ENCODE measurements at places on chromosomes 12 and 14.
A peak's percentile ranks its signal among the peaks of the same experiment; 100 is the strongest.

- no peak for DNase-seq
Measured at GRCh38 chr14:85439696-85440328, 90.1 kb upstream of the FLRT2 start.

DNA sequence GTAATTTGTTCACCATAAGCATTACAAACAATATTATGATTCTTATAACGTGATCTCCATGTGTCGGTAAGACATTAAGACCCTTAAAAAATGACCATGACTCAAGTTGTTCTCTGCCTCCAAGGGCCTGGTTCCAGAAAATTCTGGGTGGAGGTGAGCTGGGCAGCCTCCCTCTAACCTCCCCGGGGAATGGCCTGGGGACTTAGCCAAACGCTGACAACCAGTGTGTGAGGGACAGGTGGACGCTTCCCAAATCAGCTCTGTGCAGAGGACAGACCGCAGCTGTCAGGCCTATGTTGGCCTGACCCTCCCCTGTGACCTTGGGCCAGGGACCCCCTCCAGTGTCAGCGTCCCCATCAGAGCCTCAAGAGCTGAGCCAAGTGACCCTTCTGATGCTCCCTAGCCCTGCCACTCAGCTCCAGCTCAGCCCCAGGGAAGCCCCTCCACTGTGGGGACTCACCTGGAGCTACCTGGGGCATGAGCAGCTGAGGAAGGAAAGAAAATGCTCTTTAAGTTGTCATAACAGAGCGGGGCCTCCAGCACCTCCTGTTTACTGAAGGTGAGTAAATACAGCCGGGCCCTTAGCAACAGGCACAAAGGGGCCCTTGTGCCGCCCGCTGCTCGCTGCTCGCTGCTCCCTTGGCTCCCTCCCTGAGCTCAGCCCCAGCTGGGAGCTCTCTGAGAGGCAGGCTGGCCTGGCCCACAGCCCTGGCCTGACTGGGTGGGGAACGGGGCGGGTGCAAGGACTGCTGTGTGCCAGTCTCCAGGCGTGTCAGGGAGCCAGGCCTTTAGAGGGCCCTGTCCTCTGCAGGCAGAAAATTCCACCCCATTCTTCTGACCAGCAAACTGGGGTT, 116.6 kb downstream of the CALM1 start:
- DNase-seq: no peak

DNA sequence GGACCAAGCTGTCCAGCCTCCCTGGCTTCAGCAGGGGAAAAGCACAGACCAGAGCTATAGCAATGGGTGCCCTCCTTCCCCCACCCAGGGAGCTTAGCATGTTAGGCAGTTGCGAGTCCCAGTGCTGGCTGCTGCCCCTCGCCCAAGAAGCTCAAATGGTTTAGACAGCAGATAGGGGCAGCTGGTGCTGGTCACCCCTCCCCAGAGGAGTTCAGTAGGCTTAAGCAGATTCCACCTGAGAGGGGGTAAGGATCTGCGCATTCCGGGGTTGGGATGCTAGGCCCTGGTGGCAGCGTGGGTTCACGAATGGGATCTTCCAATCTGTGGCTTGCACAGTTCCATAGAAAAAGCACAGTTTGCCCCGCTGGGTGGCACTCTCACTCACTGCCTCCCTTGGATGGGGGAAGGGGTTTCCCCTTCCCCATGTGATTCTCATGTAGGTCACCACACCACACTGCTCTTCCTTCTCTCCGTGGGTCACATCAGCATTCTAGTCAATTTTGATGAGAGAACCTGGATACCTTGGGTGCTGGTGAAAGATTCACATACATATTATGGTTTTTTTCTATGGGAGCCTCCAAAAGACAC, 665.6 kb downstream of the C12orf50 start:
- DNase-seq: no peak

DNA sequence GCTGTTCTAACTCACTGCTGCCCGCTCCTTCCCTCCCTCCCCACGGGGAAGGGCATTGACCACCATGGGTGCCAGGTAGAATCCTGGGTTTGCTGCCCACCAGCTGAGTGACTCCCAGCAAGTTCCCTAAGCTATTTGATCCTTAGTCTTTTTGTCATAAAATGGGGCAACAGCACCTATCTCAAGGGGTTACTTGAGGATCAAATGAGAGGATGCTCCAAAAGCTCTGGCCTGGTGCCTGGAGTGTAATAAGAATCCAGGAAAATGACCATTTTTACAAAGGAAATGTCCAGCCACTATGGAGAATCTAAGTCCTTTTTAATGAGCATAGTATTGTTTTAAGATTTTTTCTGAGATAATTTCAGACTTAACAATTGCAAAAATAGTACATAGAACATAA, 61.4 kb upstream of the CMKLR1 start:
- DNase-seq: no peak

DNA sequence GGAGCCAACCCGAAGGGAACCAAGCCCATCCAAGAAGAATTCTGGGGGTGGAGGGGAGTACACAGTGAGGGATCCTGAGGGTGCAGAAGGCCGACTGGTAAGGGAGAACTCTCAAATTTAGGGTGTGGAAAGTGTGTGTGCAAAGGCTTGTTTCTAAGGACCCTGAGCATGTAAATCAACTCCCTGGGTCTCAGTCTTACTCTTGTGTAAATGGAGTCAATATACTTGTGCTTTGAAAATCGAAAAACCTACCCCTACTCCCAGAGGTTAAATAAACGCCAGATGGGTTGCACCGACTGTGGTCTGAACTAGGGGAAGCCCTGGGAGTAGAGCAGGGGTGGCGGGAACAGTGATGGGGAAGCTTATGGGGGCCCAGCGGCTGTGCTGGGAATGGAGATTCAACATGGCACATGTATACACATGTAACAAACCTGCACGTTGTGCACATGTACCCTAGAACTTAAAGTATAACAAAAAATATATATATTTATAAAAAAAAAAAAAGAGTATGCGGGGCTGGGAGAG, 6.0 kb downstream of the B4GALNT1 start:
- DNase-seq: no peak

DNA sequence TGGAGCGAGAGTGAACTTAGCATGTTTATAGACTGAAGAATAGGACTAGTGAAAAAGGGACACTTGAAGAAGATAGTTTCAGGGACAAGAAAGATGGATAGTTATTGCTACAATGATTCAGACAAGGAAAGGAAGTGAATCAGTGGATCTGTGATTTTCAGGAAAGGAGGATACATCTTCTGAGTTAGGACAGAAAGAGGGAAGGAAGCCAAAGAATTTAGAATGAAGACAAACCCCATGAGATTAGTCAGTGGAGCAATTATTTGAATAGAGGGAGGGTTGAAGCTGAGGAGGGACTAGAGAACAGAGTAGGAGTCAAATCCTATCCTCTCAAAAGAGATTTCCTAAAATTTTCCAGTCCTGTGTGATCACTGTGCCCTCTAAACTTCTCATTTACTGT, 282.7 kb downstream of the AKAP6 start:
- no peak for DNase-seq

- no peak for DNase-seq
Measured at GRCh38 chr14:103749860-103750259, 34.2 kb downstream of the ZFYVE21 start.

DNA sequence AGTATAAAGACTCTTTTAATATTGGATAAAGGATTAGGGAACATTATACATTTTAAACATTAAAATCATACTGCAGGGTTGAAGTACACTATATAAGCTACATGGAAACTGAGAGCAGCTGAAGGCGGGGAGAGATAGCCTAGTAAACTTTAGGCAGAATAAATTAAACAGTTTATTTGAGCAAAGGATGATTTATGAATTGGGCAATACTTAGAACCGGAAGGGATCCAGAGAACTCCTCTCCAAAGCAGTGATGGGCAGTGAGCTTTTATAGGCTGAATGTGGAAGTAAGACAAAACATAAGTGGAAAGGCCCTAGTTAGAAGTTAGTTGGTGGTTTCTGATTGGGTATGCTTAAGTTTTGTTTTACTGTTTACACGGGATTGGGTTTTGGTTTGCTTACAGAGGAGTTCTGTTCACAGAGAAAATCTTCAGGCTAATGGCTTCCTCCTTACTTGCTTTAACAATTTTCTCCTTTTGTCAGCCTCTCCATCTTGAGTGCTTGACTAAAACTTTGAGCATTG, 18.9 kb downstream of the LEMD3 start:
- no peak for DNase-seq

DNA sequence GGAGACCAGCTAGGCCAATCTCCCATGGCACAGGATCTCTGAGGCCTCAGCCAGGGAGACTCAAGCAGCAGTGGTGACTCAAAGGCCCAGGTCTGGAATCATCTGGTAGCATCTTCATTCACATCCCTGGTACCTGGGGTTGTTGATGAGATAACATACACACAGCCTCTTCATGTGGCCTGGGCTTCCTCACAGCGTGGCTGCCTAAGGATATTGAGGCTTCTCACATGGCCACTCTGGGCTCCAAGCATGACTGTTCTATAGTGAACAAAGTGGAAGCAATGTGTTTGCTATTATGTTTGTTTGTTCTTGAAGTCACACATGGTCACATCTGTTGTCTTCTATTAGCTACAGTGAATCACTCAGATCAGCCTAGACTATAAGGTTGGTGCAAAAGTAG, 584.1 kb downstream of the VRK1 start:
- DNase-seq: no peak

DNA sequence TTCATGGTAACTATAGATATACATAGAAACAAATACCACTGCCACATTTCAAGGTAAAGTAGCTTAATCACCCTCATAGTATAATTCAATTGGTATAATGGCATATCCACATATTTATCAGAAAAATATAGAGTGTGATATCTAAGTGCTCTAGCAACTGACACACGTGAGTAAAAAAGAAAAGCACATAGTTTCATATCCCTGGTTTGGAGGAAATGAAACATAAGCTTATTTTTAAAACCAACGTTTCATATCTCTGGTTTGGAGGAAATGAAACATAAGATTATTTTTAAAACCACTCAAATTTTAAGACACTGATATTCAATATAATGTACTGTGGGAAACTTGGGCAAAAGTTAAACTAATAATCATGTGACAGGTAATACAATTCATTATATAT, 2.1 kb downstream of the OR6C70 start:
- DNase-seq: peak; percentile 26

DNA sequence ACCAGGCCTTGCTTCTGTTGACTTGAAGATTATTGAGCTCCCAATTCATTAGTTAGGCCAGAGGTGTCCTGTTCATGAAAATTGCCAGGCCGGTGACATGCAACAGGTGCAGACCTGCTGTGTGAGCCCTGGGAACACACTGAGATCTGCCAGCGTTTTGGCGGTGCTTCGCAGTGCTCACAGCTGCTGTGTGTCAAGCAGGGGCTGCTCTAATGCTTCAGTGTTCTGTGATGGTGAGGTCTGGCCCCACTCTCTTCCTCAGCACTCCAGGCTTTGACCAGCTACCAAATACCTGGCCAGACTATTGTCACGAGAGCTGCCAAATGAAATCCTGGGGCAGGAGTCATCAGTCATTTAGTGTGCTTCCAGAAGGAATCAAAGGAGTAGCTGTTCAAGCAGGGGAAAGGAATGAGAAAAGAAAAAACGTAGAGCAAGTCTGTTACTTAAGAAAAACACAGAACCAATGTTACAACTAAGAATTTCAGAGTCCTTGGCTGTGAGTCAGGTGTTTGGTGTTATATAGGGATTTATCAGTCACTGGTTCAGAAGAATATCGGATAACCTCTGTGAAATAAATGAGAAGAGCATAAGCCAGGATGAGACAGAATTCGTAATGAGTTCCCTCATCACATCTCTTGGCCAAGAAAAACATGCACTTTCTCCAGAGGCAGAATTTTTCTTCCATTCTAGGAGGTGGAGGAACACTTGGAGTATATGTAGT, 150.8 kb downstream of the FBXL14 start:
- no peak for DNase-seq

DNA sequence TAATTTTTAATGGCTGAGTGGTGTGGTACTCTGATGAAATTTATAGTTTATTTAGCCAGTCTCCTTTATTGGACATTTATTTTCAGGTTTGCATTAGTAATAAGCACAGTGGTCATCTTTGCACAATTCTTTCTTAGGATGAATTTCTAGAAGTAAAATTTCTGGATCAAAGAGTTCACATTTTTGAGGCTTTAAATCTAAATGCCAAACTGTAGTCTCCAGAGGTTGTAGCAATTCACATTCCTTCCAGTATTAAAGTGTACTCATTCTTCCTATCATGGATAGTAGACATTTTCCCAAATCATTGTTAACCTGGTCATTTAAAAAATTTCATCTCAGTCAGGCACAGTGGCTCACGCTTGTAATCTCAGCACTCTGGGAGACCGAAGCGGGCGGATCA, 24.8 kb downstream of the SLC39A9 start:
- DNase-seq: no peak

DNA sequence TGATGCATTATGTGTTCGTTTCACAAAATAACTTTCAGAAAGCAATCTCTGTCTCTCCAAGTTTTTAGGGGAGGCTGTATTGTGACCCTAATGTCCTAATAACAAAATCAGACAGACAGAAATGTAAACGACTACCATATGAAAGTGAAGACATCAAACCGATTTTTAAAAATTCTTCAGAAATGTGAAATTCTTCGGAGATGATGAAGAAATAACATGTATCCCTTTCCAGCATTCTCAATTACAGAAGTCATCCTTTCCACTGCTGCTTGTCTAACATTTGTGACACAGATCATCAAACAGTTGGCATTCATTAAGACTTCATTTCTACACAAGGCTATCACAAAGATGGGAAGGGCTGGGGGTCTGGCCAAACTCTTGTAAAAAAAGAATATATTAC, 41.0 kb downstream of the DMAC2L start:
- no peak for DNase-seq

GRCh38 chr12:113961921-113962710, 4.0 kb downstream of the RBM19 start:
- peak; percentile 35 for DNase-seq

GRCh38 chr14:51093371-51094281, 1.3 kb downstream of the TRIM9 start:
- DNase-seq: peak; percentile 48

DNA sequence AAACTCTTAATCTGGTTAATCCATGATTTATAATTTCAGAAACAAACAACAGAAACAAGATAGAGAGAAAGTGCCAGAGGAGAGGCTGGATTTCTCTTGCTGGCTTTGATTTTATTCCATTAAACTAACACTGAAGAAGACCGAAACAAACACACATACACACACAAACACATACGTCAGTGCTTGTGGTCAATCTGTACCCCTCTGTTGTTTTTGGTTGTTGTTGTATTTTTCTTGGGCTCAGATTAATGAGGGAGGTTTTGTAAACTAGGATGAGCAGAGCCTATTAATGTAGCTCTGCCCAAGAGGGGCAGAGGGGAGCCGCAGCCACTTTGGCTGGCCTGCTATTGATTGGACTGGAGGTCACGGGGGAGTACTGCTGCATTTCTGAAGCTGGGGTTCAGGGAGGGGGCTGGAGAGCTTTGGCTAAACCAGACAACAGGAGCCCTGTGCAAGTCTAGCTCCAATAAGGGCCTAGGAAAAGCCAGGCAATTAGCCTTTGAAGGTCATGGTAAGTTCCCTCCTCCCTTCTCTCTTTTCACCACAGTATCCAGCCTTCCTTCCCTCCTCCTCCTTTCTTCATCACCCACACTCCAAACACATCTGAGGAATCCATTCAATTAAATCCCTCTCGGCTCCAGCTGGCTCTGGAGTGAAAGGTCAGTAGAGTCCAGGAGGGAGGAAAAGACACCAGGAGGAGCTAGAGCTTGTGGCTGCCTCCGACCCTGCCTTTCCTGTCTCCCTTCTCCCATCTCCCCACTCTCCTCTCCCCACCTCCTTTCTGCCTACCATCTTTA, 344.1 kb upstream of the LMO3 start:
- no peak for DNase-seq

- DNase-seq: no peak
Measured at GRCh38 chr14:78524766-78525165, 354.6 kb downstream of the NRXN3 start.
